ENCODE measurements at places on chromosomes 7 and 10.

DNA sequence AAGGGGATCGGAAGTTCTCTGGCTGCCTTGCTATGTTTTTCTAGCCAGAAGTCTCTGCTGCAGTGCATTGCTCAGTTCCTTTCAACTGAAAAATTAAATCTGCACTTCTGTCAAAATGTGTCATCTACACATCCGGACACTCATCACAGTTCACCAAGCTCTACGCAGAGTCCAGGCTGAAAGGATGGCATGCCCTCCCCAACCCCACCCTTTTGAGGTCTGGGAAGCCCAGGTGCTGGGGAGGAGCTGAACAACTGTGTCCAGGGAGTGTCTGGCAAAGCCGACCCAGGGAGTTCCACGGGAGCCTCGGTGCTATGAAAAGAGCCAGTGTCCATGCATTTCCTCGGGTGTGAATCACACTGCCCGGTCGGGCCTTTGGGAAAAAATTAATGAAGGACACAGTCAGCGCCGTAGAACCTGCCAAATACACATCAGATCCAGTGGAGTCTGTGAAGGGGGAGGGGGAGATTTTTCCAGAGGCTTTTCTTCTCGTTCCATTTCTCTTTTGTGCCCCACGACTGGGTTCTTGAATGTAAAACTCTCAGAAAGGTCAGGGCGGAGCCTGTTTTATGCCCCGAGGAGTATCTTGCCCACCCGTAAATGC lies 757 bp upstream of the PALS2 start:
- DNase-seq, result no peak

- DNase-seq, result no peak
Observed at GRCh38 chr7:29793507-29793906, 12.8 kb upstream of the WIPF3 start.

GRCh38 chr10:107264742-107265141 lies 100.2 kb upstream of the SORCS1 start:
- DNase-seq, result no peak

- DNase-seq, result no peak
Observed at GRCh38 chr7:70346844-70347462, 748.7 kb downstream of the AUTS2 start.

GRCh38 chr7:94055963-94056362 lies 51.8 kb upstream of the BET1 start:
- DNase-seq, result no peak

DNA sequence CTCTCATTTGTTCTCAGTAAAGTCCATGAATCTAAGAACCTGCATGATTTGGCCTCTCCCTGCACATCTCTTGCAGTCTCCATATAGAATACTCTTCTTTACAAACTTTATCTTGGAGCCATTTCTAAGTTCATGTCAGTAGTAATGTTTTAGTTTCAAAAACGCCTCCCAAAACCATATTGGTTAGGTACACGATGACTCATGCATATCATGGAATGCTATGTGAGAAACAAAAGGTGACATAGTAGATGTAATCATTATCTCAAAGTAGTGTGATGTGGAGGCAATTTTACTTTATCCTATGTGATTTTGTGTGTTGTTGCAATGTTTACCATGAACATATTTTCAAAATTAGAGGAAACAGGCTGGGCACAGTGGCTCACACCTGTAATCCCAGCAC lies 520.7 kb downstream of the KCNMA1 start:
- no peak for DNase-seq

DNA sequence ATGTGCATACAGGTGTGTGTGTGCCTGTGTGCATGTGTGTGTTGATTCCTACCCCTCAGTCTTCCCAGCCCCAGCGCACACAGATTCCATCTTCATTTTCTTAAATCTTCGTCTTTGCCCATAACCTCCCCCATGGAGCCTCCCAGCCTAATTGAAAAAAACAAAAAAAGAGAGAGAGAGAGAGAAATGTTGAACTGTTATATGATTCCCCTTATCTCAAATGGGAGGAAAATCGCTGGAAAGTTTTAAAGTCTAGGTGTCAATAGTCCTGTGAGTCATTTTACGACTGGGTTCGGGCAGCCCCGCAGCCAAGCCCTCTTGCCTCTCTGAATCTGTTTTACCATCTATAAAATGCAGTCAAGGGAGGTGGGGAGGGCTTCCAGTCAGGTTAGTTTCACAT lies 60.9 kb downstream of the SPOCK2 start:
- no peak for DNase-seq

DNA sequence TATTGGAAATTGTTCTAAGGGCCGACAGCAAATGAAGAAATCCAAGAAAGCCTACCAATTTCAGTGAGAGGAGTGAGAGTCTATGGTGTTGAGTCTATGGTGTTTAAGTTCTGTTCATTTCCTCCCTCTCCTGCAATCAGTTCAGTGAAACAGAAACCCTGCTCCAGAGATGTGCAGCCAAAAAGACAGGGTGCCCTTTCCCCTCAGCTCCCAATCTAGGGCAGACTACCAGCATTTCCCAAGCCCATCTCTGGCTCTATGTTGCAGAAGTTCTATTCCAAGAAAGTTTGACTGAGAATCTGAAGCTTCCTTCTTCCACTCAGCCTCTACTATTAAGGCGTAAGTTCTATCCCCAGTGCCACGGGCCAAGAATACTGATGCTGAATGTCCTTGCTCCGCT lies 18.5 kb upstream of the ALOX5 start:
- DNase-seq, result no peak

DNA sequence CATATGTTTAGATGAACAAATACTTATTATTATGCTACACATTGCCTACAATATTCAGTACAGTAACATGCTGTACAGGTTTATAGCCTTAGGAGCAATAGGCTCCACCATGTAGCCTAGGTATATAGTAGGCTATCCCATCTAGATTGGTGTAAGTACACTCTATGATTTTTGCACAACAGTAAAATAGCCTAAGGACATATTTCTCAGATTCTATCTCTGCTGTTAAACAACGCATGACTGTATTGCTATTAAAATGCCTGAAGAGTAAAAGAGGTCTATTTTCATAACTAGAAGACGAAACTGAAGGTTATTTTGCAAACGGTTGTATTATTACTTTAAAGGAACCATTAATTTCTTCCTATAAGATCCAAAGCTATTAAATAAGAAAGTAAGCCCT lies 88.3 kb downstream of the SEMA3A start:
- no peak for DNase-seq

DNA sequence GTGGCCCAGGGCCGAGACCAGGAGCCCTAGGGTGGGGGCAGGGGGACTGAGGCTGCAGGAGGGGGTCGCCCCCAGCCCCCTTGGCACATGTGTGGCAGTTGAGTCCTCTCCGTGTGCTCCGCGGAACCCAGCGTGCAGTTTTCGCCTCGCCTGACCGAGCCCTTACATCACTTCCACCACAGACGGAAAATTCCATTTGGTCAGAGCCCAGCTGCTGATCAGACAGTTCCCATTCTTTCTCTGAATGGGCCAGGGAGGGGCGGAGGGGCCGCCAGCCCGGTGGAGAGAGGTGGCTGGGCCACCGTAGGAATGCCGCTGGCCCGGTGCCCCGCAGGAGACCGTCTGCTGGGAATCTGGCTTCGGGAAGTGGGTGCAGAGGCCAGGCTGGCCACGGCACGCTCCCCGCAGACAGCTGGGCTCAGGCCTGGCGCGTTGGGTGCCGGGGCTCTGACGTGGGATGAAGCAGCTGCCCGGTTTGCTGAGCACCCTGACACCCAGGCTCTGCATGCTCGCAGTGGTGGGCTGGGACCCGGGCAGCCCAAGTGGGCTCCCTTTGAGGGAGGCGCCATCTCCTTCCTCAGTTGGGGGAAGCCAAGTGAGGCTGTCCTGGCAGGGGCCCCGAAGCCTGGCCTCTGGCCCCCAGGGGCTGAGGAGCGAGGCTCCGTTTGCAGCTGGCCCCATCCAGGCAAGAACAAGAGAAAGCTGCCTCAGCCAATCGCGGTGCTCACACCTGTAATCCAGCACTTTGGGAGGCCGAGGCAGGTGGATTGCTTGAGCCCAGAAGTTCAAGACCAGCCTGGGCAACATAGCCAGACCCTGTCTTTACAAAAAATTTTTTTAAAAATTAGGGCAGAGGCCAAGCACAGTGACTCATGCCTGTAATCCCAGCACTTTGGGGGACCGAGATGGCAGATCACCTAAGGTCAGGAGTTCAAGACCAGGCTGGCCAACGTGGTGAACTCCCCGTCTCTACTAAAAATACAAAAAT lies 9.9 kb downstream of the TTYH3 start:
- no peak for DNase-seq

GRCh38 chr10:10792681-10793080 lies 225.0 kb upstream of the CELF2 start:
- DNase-seq, result no peak

DNA sequence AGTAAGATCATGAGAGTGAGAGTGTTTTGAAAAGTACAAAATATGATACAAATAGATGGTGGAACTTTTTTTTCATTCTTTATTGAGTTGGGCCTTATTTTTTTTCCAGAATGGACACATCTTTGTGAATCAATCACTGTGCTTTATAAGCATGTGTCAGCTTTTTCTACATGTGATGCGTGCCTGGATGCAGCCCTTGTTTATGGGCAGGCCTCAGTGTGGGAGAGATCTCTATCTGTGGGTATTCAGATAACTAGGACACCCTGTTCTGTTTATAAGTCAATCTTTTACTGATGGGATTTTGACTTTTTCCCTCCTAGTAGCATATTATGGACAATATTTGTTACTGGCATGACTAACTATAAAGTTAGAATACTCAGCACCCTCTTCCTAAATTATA lies 42.9 kb upstream of the IKZF1 start:
- no peak for DNase-seq

- DNase-seq, result no peak
Observed at GRCh38 chr10:22367471-22367870, 22.2 kb downstream of the SPAG6 start.

DNA sequence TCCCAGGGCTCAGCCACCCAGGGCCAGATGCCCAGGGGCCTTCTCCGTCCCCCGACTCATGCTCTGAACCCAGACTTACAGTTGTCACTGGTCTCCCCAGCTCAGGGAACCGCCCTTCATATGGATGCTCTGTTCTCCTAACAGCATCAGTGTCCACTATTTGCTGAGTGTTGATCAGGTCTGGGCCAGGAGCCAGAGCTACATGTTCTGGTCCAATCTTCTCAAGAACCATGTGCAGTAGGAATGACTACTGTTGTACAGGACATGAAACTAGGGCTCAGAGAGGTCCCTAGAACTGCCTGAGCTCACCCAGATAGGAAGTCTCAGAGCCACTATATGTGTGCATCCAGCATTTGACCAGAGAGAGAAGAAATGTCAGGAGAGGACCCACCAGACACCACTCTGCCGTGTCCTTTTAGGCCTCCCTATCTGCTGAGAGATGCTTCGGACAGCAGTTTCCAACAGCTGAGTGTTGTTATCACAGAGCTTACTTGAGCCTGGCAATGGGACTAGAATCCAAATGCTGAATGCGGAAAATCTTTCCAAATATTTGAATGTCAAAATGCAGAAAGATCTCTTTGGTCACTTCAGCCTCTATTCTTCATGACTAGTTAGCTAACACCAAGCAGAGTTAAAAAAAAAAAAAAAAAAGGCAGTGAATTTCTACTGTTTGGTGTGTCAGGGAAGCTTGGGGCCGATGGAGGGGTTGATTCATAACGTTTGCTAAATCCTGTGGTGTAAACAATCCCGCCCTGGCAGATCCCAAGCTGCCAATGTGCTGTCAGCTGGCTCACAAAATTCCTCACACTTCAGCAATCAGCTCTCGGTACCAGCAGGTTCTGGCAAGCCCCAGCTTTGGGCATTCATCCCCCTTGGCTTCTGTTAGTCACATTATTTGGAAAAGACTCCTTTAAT lies 246.1 kb downstream of the TNS3 start:
- DNase-seq, result no peak

DNA sequence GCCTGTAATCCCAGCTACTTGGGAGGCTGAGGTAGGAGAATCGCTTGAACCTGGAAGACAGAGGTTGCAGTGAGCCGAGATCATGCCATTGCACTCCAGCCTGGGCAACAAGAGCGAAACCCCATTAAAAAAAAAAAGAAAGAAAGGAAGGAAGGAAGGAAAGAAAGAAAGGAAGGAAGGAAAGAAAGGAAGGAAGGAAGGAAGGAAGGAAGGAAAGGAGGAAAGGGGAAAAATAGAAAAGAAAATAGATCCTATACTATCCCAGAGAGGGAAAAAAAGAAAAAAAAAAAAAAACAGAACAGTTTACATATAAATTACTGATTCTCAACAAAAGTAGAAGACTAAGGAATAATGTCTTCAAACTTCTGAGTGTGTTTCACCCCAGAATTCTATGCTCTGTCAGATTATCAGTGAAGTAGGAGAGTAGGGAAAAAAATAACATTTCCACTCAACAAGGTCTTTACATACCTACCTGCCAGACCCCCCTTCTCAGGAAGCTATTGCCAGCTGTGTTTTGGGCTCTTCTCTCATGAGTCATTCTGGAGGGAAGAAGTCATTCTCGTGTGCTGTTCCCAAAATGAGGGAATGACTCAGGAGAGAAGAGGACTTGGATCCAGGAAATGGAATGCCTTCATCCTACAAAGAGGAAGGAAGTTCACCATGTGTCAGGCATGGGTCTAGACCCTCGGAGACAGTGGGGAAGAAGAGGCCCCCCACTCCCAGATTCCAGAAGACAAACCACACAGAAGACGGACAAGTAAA lies 20.9 kb downstream of the RGS10 start:
- DNase-seq, result no peak

Measured in stimulated activated CD4-positive, alpha-beta T cell treated with anti-CD3 and anti-CD28 coated beads, Interleukin-1b, Interleukin-23, amount 100 ng/mL, for 1 hour (primary cell).